ENCODE measurements at places on chromosomes 16 and 17.

DNA sequence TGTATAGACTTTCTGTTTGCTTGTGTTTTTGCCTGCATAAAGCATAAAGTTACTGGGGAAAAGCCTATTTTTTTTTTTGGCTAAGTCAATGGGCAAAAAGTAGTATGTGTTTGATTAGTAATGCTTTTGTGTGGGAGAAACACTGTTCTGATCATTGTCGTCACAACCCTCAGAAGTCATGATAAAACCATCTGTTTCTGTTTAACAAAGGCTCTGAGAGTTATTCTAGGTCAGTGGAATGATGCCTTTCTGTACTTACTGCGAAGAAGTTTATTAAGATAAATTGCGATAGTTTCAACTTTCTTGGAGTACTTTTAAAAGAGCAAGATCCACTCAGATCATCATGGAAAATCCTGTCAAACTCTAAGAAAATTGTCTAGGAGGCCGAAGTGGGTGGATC is 80.9 kb downstream of the PRKCA start:
- DNase-seq: no peak

DNA sequence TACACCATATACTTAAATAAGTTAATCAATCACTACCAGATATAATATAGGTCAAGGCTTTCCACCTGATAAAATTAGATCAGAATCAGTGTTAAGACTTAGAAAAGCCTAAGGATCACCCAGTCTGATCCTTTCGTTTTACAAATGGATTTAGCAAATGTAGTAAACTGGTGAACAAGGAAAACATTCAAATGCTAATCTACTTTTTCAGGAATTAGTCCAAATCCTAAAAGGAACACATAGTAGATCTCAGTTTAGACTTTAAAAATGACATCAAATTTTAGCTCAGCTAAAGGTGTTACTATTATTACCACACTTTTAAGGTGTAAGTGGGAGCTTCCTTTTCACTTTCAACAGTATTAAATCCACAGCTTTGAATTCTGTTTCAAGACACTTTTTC is 12.0 kb downstream of the PHLPP2 start:
- no peak for DNase-seq

DNA sequence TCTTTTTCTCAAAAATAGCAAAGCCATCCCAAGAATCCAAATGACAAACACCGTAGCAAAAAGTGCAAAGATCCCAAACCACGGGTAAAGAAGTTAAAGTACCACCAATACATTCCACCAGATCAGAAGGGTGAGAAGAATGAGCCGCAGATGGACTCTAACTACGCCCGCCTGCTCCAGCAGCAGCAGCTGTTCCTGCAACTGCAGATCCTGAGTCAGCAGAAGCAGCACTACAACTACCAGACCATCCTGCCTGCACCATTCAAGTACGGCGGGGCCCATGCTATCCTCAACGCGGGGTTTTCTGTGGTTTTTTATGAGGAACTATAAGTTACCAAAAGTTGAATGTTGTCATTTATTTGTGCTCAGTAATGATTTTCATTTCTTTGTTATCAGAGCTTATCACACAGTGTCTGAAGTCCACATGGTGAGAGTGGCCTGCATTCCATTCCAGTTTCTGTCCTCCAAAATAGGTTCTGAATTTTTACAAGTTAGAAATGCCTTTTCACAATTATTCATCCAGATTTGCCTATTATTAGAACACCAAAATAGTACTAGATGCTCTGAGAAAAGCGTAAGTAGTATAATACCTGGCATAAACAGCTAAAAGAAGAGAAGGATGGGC is 169.2 kb downstream of the MRTFB start:
- DNase-seq: no peak

DNA sequence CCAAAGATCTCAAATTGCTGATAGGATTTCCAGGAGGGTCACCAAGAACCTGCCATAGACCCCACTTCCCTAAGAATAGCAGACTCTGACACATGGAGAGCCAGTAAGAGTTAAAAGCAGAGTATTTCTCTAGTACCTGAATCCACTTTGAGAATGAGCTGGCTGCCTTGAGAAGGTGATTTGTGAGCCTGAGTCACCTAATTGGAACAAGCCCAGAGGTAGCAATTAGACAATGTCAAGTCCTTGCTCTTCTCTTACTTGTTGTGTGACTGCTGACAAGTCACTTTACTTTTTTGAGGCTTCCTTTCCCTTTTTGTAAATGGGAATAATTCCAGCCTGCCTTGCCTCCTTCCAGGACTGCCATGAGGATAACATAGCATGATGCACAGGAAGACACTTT is 76.1 kb upstream of the ASIC2 start:
- DNase-seq: no peak

GRCh38 chr16:59878999-59879398 is 1144.9 kb upstream of the GOT2 start:
- no peak for DNase-seq

- no peak for DNase-seq
Observed at GRCh38 chr16:88290850-88291830, 91.6 kb upstream of the ZNF469 start.

- no peak for DNase-seq
Observed at GRCh38 chr17:5711344-5711743, 127.0 kb upstream of the NLRP1 start.

DNA sequence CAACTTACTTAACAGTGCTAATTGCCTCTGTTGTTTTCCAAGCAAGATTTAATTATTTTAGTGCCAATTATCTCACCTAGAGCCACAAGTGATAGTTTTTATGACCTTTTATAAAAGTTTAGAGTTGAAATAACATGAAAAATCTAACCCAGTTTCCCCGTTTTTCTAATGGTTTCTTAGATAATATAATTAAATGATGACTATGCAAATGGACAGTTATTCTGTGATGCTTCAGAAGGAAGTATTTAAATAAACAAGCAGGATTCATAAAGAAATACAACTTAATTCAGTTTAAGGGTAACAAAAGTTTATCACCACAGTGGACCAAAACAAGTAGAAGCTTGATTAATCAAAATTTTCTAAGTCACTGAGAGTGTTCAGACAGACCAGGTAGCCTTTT is 721.2 kb upstream of the SOX9 start:
- DNase-seq: no peak

Measured in lower leg skin (tissue), 4 donors.